ENCODE measurements at places on chromosomes 11 and 22.
A peak's percentile ranks its signal among the peaks of the same experiment; 100 is the strongest.

DNA sequence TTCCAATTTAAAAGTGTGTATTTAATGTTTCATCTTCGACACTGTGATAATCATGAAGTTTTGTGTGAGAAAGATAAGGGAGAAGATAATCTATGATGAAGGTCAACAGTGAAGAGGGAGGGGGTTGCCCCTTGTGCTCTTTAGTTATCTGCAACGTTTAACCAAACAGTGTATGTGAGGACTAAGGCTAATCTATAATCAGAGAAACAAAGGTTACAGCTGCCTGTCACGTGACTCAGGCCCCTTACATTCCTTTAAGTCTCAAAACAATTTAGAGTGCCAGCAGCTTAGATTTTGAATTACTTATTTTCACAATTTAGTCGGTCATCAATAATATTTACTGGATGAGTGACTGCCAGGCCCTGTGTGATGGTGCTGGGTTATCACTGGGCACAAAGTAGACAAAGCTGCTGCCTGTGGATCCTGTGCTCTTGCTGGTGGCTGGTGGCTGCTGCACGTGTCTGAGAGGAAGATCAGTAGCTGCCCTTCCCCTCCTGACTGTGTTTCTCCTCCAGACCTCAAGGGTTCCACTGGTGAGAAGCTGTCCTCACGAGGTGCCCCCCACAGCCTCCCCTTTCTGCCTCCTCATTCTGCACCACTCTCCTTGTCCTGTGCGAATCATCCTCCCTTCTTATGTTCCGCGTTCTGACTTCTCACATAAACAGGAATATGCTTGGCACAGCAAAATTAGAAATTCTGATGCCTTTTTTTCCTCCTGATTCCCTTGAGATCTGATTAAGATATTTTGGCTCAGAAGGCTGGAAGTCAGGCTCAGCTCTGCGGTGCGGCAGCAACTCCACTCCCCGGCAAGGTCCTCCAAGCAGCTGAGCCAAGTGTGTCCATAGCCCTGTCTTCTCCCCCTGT is 331.1 kb upstream of the B3GAT1 start:
- DNase-seq, result no peak

DNA sequence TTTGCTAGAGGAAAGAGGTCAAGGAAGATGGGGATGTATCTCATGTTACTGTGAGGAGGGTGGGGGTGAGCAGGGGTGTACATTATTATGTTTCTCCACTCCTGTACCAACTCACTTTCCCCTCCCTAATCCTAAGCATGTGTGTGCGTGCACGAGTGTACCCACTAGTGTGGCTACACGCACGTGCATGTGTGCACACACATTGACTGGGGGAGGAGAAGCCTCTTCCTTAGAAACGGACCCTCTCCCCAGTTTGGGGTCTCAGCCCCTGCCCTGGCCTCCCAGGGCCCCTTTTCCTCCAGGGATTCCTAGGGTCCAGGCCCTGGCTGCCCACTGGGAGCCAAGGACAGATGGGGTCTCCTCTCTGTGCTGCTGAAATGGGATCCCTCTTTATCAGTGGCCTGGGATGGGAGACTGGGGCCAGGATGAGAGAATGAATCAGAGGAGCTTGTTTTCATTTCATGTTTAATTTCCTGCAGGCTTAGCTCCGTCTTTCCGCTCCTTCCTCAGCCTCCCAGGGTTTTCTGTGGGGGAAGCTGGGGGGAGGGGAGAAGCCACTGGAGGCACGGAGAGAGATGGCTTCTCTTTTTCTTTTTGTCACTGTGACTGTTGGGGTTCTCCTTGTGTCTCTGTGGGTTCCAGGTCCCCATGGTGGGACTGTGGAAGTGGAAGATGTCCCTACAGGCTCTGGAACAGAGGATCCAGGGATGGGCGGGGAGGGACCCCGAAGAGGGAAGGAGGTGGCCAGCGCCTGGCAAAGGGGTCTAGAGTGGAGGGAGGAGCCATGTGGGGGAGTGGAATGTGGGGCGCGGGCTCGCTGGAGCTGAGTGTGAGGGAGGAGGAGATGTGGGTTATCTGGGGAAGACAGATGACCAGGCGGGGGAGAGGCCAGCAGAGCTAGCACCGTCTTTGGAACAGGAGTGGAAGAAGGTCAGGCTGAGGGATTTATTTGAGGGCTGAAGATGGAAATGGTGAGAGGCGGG is 40.3 kb downstream of the ALX4 start:
- DNase-seq, result no peak

GRCh38 chr11:72951888-72952287 is 137.7 kb downstream of the ATG16L2 start:
- DNase-seq, result no peak

DNA sequence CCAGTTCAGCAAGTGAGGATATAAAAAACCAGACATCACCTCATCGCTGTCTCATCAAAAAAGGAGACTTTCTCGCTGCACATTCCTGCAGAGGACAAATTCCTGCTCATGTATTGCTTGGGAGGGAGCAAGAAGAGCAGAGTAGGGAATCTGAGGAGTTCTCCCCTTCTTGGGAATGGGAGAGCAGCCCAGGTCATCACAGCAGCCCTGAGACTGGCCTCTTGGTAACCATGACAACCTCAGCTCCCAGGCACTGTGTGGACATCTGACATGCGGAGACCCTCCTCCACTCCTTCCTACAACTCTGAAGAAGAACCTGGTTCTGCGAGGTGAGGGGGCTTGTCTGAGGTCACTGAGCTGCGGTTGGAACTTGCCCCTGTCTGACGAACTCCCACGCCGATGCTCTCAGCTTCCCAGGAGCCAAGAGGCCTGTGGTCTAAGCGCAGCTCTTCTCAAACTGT is 17.9 kb downstream of the RFPL1 start:
- DNase-seq, result no peak

- no peak for DNase-seq
These were observed 5.7 kb upstream of the SULT4A1 start for GRCh38 chr22:43867839-43868635.

DNA sequence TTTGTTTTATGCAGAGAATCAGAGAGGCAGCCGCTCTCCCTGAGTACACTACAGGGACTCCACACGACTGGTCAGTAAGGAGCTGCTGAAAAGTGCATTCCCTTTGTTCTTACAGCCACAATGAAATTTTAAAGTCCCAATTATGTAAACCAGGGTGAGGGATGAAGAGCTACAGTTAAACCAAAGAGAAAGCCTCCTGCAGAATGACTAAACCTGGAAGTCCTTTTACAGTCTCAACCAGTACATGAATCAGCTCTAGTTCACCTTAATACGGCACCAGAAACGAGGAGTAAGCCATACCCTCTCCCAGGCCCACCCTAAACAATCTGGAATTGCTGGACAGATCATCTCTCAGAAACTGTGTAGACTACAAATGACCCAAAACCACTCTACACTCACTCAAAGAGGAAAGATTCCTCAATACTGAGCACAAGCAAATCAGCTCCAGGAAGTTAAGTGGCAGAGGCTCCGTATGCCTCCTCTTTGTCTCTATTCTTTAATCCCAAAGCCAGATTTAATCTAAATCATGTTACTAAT is 113.1 kb downstream of the RBFOX2 start:
- DNase-seq, result no peak

DNA sequence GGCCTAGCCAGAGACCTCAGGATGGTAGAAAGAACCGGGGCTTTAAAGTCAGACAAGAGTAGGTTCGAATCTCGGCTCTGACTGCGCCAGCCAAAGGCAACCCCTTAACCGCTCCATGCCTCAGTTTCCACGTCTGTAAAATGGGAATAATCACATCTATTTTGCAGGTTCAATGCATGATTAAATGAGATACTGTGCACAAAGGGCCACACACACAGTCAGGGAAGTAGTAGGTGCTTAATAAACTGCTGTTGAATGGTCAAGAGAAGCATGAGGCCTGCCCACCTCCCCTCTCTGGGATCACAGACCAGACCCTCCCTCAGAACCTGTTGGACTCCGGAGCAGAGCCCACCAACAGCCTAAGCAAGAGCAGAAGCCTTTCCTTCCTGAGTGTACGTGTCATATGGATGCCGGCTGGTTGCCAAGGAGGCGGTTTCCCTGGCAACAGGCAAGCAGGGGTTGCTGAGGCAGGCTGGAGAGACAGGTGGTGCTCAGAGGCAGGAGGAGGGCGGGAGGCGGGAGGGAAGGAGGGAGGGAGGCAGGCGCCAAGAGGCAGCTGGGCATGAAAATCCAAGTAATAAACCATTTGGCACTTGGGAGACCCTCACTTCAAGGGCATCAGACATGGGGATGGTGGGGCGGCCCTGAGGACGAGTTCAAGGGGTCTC is 43.9 kb downstream of the NFAM1 start:
- DNase-seq, result peak; percentile 27

DNA sequence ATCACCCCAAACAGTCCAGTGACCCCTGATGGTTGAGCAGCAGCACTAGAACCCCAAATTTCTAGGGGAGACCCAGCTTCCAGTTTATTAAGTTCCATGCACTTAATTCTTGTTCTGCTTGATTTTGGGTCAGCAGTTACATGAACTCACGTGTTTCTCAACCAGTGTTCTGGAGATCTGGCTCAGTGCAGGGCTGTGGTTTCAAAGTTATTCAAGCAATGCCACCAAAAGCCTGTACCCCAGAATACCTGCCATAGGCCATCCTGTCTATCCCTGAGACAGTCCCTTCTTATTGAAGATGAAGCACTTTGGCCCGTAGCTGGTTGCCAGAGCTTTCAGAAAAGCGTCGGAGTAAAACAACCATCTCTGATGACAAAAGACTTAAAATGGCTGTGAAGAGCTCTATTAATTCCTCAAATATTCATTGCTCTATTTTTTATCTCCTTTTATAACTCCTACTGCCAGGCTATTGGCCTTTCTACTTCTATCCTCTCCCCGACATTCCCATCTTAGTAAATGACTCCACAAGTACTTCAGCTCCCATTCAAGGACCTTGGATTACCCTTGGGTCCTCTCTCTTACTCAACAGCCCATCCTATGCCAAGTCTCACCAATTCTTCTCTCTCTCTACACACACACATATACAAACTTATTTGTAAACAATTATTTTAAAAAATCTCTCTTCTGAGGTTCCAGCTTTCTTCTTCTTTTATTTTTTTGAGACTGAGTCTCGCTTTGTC is 18.0 kb upstream of the VPREB1 start:
- no peak for DNase-seq

DNA sequence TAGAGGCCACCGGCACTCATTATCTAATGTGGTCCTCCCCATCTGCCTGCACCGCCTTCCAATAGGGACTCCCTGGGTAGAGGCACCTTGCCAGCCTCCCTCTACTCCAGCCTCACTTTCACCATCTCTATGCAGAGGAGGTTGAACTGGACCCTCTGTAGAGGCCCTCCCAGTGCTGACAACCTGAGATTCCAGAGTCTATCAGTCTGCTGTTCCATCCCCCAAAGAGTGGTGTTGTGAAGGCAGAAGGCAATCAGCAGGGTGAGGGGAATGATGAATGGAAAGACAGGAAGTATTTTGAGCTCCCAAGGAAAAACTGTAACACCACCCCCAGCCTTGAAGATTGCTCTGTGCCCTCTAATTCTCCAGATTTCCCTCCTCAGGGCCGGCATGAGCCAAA is 77.9 kb downstream of the THAP12 start:
- DNase-seq, result no peak

DNA sequence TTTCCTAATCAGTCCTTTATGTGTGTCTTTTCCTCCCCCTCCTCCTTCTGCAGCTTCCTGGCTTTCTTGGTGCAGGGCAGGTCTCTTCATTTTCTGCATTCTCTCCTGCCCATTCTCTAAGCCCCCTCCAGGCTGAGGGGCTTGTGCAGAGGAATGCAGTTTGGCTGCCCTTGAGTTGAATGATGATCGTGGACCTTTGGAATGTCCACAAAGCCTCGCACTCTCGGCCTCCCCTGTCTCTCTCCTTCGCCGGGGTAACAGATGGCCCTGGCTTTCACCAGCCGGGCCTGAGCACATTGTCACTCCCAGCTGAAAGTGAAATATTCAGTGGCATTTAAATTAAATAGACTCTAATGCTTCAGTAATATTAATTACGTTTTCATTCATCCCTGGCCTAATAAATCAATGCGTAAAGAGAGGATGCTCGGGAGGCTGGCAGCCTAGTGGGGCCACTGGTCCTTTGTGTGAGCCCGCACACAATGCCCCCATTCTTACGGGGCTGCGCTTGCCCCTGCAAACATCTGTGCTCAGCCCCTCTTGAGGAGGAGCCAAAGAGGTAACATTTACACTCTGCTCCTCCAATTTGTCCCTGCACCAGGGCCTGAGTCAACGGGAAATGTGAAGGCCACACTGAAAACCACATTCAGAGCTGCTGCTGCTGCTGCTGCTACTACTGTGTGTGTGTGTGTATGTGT is 64.9 kb upstream of the PAX6 start:
- DNase-seq, result no peak

DNA sequence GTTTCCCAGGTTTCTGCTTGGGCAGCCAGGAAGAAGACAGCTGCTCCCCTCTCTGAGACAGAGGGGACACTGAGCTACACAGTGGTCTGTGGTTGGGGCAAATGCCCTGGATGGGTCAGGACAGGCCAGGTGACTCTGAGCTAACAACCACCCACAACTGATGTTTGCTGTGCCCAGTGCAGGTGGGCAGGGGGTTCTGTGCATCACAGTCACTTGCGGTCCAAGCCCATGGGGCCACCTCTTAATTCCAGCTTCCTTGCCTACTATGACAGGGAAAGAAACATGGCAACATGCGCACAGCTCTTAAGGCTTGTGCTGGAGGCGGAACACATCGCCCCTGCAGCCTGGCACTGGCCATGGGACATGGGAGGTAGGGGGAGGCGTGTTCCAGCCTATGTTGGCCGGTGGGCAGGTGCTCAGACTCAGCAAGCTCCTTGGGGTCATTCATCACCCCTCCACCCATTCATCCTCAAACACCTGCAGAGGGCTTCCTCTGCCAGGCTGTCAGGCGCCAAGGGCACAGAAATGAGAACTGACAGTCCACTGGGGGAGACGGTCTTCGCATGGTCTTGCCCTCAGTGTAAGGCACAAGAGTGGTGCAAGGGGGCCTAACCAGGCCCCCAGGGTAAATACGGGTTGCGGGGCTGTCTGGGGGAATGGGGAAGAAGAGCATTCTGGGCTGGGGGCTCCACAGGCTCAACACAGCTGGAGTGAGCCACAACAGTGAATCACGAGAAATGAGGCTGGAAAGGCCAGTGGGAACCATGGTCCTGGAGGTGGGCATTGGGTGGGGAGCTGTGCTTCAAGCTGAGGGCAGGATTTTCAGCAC is 55.6 kb downstream of the ARFGAP3 start:
- DNase-seq, result no peak

DNA sequence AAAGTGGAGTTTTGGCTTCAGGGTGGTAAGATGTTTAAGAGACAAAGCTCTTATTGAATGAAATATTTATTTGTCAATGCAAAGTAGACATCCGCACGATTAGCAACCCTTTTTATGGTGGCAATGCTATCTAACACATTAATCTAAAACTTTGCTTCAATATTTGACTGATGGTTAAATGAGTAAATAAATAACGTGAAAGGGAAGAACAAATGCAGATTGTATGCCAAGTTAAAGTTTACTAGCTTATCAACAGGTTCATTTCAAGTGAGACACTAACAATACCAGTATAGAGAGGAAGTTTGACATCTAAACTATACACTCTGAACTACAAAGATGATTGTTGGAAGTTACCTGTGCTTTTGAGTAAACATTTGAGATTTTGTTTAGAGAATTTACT is 50.1 kb downstream of the AASDHPPT start:
- DNase-seq, result no peak

- no peak for DNase-seq
These were observed 763.2 kb upstream of the TENM4 start for GRCh38 chr11:80204021-80204420.
